Choroid plexus epithelial cell (primary cell): ENCODE measurements at places on chromosomes 3 and 15.

- DNase-seq, result no peak
Observed at GRCh38 chr15:70439304-70439877, 324.0 kb downstream of the UACA start.

- DNase-seq, result no peak
Observed at GRCh38 chr3:48879307-48879993, 19.2 kb downstream of the SLC25A20 start.

GRCh38 chr15:33190539-33190938, 4.0 kb downstream of the FMN1 start:
- no peak for DNase-seq

DNA sequence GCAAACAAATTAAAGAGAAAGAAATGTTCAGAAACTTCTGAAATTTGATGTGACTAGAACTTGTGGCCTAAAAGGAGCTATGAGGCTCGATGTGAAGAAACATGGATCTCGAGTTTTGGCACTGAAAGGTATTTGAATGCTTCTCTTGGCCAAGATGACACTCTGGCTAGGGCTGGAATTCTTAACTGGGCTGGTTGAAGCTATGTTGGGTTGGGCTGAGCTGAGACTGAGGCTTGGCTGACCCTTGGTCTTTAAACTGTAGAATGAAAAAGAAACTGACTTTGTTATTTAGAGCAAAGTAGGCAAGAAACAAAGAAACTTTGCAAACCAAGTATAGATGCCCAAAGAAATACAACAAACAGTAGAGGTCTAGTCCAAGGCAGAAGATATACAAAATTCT, 28.1 kb upstream of the CLDN16 start:
- DNase-seq, result peak; percentile 12

- DNase-seq, result no peak
Observed at GRCh38 chr3:188605231-188605630, 451.3 kb downstream of the LPP start.

- DNase-seq, result no peak
Observed at GRCh38 chr3:179083977-179084376, 12.4 kb upstream of the ZMAT3 start.

DNA sequence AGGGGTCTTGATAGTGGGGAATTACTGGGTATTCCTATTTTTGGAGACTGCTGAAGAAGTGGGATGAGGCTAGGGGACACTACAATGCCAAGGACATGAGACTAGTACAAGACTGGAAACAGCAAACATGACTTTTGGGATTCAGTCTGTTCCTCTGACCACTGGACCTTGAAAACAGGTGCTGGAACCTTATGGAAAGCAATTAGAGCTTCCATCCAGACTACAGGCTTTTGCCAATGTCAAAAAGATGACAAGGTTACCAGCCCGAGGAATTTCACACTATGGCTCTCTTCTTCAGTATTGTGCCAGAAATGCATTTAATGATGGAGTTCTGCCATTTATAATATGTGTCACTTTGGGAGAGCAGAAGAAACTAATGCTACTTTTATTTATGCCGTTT, 282.6 kb downstream of the GAP43 start:
- no peak for DNase-seq

- DNase-seq, result peak; percentile 80
Observed at GRCh38 chr3:167705840-167706239, 28.9 kb downstream of the PDCD10 start.

GRCh38 chr15:78982736-78983135, 37.9 kb upstream of the CTSH start:
- DNase-seq, result no peak

DNA sequence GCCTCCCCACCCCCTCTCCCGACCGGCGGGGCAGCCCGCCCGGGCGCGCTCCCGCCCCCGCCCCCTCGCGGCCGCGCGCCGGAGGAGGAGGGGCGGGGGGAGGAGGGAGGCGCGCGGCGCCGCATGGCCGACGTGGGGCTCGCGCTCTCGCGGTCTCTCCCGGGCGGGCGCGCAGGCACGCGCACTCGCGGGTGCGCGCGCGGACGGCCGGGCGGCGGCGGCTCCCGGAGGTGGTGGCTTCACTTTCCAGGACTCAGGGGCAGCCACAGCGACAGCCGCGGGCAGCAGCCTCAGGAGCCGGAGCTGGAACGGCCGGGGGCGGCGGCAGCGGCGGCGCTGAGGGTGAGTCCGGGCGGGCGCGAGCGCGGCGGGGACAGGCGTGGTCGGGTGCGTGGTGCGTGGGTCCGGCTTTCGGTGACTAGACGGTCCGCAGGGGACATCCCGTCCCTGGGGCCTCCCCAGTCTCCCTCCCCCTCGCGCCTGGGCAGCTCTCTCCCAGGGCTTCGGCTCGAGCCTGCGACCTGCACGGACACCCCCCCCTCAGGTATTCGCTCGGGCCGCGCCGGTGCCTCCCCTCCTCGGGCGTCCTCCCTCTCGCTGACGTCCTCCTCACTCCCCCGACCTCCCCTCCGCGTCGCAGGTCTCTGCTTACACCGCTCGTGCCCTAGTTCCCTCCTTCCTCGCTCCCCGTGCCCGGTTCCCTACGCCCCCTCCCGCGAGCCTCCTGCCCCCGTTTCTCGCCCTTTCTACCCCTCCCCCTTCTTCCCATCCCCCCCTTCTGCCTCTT, at the start of gene UBE2E2:
Gene UBE2E2 (plus strand): TSS at position 407 of the 787 bp plus-strand sequence.
- peak; percentile 70 for DNase-seq

- DNase-seq, result no peak
Observed at GRCh38 chr3:170471149-170471548, 52.5 kb downstream of the CLDN11 start.

- peak; percentile 24 for DNase-seq
Observed at GRCh38 chr15:76678766-76679165, 226.4 kb downstream of the SCAPER start.

GRCh38 chr15:70722266-70723121, 40.9 kb downstream of the UACA start:
- peak; percentile 79 for DNase-seq

GRCh38 chr3:178137831-178138230, 398.4 kb upstream of the KCNMB2 start:
- DNase-seq, result no peak

- peak; percentile 51 for DNase-seq
Observed at GRCh38 chr15:67762610-67763368, 62.5 kb upstream of the SKOR1 start.

GRCh38 chr3:72147600-72147999, 362.7 kb upstream of the PROK2 start:
- DNase-seq, result no peak

GRCh38 chr3:186882881-186883685, 40.6 kb downstream of the ADIPOQ start:
- DNase-seq, result peak; percentile 79

DNA sequence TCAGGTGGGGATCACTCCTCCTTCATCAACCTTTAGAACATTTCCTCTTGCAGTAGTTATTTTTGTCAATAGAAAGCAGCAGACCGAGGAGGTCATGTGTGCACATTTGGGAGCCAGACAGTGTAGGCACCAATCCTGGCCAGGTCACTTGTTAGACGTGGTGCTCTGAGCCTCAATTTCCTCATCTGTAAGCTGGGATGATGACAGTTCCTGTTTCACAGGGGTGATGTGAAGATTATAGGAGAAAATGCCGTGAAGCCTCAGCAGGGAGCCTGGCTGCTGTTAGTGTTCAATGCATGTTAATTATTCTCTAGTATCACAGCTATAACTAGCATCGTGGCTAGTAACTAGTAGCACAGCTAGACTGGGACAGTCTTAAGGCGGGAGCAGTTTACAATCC, 64.7 kb downstream of the ATP2B2 start:
- DNase-seq, result no peak

- DNase-seq, result peak; percentile 43
Observed at GRCh38 chr3:194867270-194867983, 181.7 kb downstream of the FAM43A start.

DNA sequence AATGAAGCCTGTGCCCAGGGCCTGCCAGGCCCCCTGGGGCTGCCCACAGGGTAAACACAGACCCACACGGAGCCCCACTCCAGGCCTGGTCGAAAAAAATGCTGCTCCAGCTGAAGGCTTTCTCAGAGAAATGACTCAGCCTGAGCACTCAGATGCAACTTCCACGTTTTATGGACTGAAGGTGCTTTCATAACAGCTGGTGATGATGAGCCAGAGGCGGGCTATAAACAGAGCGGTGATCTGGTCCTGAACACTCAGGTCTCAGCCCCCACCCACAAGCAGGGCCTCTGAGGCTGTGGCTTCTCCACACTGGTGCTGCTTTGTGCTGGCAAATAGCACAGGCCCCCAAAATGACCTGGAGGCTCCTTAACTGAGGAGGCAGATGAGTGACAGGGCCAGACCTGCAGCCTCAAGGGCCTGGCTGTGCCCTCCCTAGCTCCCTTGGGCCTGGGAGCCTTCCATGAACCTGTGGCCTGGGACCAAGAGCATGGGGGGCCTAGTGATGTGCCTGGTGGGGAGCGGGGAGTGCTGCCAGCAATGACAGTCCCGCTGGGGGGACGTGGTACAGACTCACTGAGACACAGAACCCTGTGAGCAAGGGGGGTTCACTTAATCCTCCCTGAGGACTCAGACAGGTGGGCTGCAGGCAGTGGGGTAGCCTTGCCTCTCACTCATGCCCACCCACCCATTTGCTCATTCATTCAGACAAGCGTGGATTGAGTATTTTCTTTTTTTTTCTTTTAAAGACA, 23.0 kb upstream of the FURIN start:
- DNase-seq, result peak; percentile 87

DNA sequence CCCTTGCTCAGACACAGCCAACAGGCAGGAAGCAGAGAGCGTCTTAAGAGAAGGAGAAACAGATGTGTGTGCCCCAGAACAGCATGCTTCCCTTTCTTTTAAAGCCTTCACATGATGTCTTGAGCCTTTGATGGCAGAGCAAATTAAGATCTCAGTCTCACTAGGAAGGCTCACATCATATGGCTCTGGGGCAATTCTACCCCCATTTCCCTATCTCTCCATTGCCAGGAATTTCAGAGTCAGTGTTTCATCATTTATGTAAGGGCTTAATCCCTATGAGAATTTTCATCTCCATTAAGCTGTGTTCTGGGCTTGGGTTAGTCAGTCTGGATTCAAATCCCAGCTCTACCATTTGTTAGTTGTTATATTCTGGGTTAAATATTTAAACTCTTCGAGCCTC, 41.4 kb upstream of the GLCE start:
- DNase-seq, result no peak
